ENCODE measurements at places on chromosomes 4 and X. TPM values are rescaled to one million over a fixed set of nuclear protein-coding genes. Genes with fewer than 3 reads are reported as not detected.
A peak's percentile ranks its signal among the peaks of the same experiment; 100 is the strongest.

The SRPX gene
- 5.3 TPM for total RNA-seq

The PRSS12 gene
- total RNA-seq, result 0.94 TPM

The FAM3A gene
- 54.7 TPM for total RNA-seq

The TMEM150C gene
- total RNA-seq, result 19.2 TPM

The AGA gene
- total RNA-seq, result 10.8 TPM

The LRP2BP gene
- total RNA-seq, result 6.8 TPM

GRCh38 chrX:151879856-151880255 is 32.8 kb upstream of the MAGEA4 start:
- DNase-seq, result no peak

DNA sequence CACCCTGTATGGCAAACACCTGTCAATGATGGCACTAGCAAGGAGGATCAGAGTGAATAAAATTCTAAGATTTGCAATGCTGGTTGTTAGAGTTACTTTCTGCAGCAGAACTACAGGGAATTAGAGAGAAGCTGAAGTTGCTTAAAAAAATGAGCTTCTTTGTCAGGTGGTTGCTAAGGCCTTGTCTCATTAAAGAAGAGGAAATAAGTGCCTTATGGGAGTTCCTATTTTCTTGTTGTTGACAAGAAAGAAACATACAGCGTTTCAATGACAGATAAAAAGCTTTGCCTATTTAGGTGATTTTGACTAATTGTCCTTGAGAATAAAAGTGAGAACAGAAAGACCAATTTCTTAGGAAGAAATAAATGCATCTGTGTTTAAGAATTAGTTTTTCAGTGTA is 106.0 kb upstream of the ARHGAP24 start:
- DNase-seq, result no peak

DNA sequence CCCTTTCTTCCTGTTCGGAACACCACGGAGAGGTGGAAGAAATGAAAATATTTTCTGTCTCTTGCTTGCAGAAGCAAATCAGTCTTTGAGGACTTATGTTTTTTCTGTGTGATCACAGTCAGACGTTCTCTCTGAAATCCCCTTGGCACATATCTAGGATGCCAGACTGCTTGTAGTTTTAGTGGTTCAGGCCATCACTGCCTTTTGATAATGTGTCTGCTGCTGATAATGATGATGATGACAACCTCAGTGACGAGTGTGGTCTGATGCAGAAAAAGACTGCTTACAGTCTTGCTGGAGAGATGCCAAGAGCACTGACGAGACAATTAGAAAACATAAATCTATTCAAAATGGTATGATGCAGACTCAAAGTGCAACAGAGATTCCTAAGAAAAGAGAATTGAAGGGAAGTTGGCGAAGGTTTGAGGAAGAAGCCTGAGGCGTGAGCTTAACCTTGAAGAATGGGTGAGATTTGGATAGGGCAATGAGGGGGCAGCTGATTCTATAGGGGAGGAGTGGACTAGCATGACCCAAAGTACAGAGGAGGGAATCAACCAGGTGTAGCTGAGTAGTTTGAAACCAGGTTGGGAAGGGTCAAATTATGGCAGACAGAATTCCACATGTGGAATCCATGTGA is 7.9 kb downstream of the RAB33A start:
- no peak for DNase-seq

DNA sequence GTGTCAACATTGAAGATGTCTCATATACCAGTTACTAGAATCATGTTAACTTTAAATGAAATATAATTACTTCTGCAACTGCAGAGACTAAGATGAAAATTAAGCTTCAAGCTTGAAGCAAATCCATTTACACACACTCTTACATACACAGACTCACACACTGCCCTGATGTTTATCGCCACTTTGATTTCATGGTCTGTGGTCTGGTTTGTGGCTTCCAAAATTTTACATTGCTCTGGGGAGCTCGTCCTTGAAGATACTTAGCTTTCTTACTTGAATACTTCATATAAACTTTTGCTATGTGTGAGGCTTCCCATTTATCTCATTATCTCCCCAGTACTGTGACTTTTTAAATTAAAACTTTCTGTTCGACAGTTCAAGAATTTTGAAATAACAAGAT is 35.8 kb downstream of the ARHGEF38 start:
- DNase-seq, result no peak

DNA sequence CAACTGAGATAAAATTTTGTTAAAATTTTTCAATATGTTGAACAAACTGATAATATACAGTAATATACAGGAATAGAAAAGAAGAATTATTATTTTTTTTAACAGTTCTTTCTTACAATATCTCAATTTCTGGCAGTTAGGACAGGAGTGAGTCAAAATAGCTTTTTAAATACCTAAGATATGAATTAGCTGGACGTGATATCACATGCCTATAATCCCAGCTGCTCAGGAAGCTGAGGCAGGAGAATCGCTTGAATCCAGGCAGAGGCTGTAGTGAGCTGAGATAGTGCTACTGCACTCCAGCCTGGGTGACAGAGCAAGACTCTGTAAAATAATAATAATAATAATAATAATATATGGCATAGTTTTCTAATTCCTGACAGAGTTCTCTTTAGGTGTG is 1039.3 kb downstream of the STPG2 start:
- no peak for DNase-seq

GRCh38 chrX:71578253-71579135 is at the start of gene GCNA:
Gene GCNA, plus strand, starts transcription at chrX:71578437. Its CDS starts 2,385 bp downstream, at chrX:71580822.
- no peak for DNase-seq

- no peak for DNase-seq
Observed at GRCh38 chr4:6751611-6752485, 30.7 kb upstream of the KIAA0232 start.

DNA sequence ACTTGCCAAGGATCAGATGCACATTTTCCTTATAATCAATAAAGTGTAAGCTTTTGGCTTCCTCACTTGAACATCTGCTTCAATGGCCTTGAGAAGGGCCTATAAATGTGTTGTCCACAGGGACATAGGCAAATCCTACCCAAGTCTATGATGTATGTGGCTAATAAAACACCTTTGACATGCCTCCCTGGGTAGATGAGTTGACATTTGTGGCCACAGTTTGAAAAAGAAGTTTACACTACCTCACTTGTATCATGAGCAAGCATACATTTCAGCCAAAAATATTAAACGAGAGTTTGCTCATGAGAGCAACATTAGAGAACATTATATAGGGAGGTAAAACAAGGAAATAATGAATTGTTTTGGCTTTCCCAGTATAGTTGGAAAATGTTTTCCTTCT is 1067.7 kb downstream of the C4orf33 start:
- no peak for DNase-seq

DNA sequence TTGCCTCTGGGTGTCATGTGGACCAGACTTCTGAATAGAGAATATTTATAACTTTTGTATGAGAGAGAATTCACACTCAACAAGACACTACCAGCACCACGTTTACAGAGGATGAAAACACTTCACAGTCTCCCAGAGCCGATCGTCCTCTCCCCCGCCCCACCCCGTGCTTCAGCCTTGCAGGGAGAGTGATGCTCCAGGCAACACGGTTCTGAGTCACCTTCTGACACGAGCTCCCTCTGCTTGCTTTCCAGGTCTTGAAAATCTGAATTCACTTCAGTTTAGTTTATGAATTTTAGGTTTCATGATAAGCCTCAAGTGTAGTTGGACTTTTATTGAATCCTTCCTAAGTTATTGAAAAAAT is 59.8 kb downstream of the CPLX1 start:
- DNase-seq, result no peak

- DNase-seq, result no peak
Observed at GRCh38 chr4:188639479-188640100, 500.3 kb downstream of the TRIML1 start.

GRCh38 chr4:126705266-126705665 is 927.5 kb upstream of the INTU start:
- no peak for DNase-seq

GRCh38 chr4:177108708-177109107 is 201.0 kb upstream of the NEIL3 start:
- DNase-seq, result no peak

GRCh38 chr4:3413217-3413671 is 28.5 kb upstream of the HGFAC start:
- DNase-seq, result peak; percentile 44

Measured in dorsolateral prefrontal cortex (tissue), 122 donors.